HFFc6 (cell line): ENCODE measurements at places on chromosomes 6 and 20. TPM values are rescaled to one million over a fixed set of nuclear protein-coding genes. Genes with fewer than 3 reads are reported as not detected.
A peak's percentile ranks its signal among the peaks of the same experiment; 100 is the strongest.

The TNFRSF6B gene
- 1.1 to 1.8 TPM (median 1.3 TPM) in 3 replicates for total RNA-seq

GRCh38 chr6:116561377-116562018, 7.9 kb downstream of the CALHM4 start:
- H3K36me3 ChIP-seq, result no peaks in the 10 kb centered on the region
- no peak overlapping the region for H3K4me3 ChIP-seq
- no peaks in the 10 kb centered on the region for H3K27me3 ChIP-seq
- peak overlapping the region; percentile 8 for H3K27ac ChIP-seq

DNA sequence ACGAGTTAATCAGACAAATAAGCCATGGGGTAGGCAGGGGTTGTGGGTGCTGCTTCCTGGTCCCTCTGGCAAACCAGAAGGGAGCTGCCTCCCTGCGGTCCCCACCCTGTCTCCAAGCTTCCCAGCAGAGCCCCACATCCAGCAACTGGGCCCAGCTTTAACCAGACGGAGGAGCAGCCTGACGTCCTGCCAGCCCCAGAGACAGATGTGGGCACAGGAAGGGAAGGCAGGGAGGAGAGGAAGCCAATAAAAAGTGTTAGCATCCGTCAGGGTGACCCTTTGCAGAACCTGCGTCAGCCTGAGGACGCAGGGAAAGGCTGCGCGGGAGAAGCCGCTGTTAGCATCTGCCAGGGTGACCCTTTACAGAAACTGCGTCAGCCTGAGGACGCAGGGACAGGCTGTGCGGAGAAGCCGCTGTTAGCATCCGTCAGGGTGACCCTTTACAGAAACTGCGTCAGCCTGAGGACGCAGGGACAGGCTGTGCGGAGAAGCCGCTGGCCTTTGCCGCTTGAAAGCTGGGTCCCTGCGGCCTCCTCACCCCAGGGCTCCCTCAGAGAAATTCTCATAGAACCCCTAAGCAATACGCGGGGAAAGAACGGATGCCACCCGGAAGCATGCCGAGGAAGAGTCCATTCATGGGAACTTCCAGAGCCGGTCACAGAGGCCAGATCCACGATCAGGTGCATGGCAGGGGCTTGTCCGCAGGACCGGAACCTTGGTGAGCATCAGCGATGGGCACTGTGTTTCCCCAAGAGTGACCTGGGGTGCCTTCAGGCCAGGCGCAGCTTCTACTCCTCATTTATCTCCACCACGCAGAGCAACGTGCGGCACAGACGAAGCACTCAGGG, 15.9 kb downstream of the DLL1 start:
- no peak for DNase-seq
- no peaks in the 10 kb centered on the region for H3K36me3 ChIP-seq
- no peak overlapping the region for H3K4me3 ChIP-seq
- H3K4me1 ChIP-seq, result peaks cover 3% of the 10 kb centered on the region

GRCh38 chr20:38460040-38460623, 12.5 kb upstream of the RALGAPB start:
- no peak overlapping the region for H3K4me3 ChIP-seq
- no peak overlapping the region for H3K27ac ChIP-seq
- H3K4me1 ChIP-seq, result peaks cover 13% of the 10 kb centered on the region
- no peaks in the 10 kb centered on the region; the same call in 1 of the 2 replicates for H3K36me3 ChIP-seq
- peak; percentile 60 for DNase-seq
- peaks cover 8% of the 10 kb centered on the region for H3K27me3 ChIP-seq

DNA sequence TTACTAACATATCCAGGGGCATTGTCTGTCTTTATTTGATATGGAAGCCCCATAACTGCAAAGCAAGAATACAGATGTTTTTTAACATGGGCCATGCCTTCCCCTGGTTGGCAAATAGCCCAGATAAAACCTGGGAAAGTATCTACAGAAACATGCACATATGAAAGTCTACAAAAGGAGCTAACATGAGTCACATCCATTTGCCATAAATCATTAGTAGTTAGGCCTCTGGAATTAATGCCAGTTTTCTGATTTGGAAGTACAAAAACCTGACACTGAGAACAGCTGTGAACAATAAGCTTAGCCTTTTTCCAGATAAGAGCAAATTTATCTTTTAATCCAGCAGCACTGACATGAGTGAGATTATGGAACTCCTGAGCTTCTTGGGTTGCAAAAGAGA, 418.0 kb upstream of the IMPG1 start:
- H3K27me3 ChIP-seq, result no peaks in the 10 kb centered on the region
- no peak for DNase-seq
- no peaks in the 10 kb centered on the region for H3K4me1 ChIP-seq

The OXT gene
- not detected in 2 replicates for total RNA-seq

The EFCAB8 gene
- not detected in 3 replicates for total RNA-seq

The VSX1 gene
- not detected in 3 replicates for total RNA-seq

DNA sequence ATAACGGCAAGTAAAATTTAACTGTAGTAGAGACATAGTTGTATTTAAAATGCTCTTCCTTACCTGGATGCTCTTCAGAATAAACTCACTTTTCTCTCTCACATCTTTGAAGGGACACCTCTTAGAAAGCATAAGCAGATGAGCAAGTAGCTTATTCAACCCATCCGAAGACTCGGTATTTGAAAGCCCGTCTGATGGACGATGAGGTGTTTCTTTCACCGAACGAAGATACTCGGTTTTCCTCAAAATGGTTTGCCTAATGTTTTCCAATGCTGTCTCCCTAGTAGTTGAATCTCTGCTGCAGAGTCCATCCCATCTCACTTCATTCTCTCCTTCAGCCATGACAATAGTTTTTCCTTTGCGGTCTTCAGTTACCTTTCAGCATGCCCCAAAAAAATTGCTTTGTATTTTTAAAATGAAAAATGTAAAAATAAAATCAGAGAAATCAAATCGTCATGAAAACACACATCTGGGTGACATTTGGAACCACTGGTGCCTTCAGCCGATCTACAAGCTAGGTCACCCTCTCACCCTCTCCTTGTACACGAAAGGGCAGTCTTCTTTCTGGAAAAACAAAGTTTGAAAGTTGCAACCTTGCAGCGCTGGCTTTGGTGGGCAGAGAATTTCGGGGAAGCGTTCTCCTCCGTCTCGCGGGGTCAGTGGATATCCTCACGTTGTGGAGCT, 772 bp downstream of the SESN1 start:
- H3K4me1 ChIP-seq, result peaks cover 42% of the 10 kb centered on the region
- no peaks in the 10 kb centered on the region for H3K27me3 ChIP-seq
- H3K27ac ChIP-seq, result peak overlapping the region; percentile 71
- no peak for DNase-seq
- H3K4me3 ChIP-seq, result peak overlapping the region; percentile 95
- peaks cover 18% of the 10 kb centered on the region for H3K36me3 ChIP-seq

DNA sequence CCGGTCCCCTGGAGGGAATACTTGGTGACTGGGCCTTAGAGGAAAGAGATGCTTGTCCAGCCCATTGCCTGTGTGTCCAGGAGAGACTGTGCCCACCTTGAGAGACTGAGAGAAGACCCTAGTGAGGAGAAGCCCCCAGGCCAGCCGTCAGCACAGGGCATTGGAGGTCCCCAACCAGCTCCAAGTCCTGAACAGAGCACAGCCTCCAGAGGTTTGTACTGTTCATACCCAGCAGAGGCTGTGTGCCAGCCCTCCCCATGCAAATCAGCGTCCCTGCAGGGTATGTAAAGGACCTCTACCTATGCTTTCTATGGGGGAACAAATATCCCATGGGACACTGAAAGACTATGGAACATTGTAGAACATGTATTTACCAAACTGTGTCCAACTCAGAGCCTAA, 8.4 kb downstream of the HLA-E start:
- no peak for DNase-seq
- H3K27me3 ChIP-seq, result no peaks in the 10 kb centered on the region; the same call in 1 of the 2 replicates
- H3K4me1 ChIP-seq, result peaks cover 33% of the 10 kb centered on the region
- no peak overlapping the region for H3K4me3 ChIP-seq
- peaks cover 10% of the 10 kb centered on the region for H3K36me3 ChIP-seq
- H3K27ac ChIP-seq, result no peak overlapping the region; the same call in 1 of the 2 replicates

The ZNF217 gene
- total RNA-seq, result 36.0 to 40.7 TPM (median 40.7 TPM) in 3 replicates

DNA sequence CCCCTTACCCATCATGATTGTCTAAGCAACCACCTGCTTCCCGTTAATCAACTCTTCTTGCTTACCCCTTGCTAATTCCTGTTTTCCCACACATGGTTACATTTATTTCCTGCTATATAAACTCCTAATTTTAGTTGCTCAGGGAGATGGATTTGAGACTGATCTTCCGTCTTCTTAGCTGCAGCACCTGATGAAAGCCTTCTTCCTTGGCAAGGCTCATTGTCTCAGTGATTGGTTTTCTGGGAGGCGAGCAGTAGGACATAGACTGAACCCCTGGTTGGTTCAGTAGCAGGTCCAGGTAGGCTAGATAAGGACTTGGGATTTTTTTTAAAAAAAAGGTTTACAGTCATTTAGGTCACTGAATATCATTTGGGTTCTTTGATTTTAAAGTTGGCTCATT, 50.4 kb downstream of the PRND start:
- no peaks in the 10 kb centered on the region for H3K4me1 ChIP-seq
- peaks cover 9% of the 10 kb centered on the region for H3K27me3 ChIP-seq
- DNase-seq, result no peak
- no peak overlapping the region for H3K4me3 ChIP-seq
- H3K27ac ChIP-seq, result no peak overlapping the region
- H3K36me3 ChIP-seq, result peaks cover 18% of the 10 kb centered on the region

DNA sequence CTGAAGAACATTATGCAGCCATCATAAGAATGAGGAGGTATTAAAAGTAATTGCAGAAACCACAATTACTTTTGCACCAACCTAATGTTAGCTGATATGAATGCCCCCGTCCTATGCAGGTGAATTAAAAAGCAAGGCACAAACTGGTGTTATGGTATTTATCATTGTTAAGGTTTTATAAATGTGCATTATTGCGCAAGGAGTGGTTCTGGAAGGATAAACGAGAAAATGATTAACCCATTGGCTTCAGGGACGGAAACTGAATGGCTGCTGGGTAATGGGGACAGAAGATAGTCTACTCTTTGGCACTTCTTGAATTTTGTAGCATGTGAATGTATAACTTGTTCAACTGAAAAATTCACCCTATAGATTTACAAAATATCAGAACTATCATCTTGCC, 148.6 kb upstream of the SALL4 start:
- 0 out of 2 replicates have a peak, but pooled peaks cover 2% of the 10 kb centered on the region for H3K27me3 ChIP-seq
- H3K27ac ChIP-seq, result no peak overlapping the region
- no peak for DNase-seq
- H3K4me1 ChIP-seq, result peaks cover 6% of the 10 kb centered on the region; the same call in 1 of the 2 replicates
- peaks cover 5% of the 10 kb centered on the region for H3K36me3 ChIP-seq
- H3K4me3 ChIP-seq, result no peak overlapping the region
